Neural crest cell (in vitro differentiated cells): ENCODE measurements at places on chromosomes 16 and 17. TPM values are rescaled to one million over a fixed set of nuclear protein-coding genes. Genes with fewer than 3 reads are reported as not detected.

DNA sequence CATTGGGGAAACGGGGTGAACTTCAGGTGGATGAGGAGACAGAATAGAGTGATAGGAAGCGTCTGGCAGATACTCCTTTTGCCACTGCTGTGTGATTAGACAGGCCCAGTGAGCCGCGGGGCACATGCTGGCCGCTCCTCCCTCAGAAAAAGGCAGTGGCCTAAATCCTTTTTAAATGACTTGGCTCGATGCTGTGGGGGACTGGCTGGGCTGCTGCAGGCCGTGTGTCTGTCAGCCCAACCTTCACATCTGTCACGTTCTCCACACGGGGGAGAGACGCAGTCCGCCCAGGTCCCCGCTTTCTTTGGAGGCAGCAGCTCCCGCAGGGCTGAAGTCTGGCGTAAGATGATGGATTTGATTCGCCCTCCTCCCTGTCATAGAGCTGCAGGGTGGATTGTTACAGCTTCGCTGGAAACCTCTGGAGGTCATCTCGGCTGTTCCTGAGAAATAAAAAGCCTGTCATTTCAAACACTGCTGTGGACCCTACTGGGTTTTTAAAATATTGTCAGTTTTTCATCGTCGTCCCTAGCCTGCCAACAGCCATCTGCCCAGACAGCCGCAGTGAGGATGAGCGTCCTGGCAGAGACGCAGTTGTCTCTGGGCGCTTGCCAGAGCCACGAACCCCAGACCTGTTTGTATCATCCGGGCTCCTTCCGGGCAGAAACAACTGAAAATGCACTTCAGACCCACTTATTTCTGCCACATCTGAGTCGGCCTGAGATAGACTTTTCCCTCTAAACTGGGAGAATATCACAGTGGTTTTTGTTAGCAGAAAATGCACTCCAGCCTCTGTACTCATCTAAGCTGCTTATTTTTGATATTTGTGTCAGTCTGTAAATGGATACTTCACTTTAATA is 7.0 kb upstream of the TMEM235 start:
- no peak for DNase-seq

DNA sequence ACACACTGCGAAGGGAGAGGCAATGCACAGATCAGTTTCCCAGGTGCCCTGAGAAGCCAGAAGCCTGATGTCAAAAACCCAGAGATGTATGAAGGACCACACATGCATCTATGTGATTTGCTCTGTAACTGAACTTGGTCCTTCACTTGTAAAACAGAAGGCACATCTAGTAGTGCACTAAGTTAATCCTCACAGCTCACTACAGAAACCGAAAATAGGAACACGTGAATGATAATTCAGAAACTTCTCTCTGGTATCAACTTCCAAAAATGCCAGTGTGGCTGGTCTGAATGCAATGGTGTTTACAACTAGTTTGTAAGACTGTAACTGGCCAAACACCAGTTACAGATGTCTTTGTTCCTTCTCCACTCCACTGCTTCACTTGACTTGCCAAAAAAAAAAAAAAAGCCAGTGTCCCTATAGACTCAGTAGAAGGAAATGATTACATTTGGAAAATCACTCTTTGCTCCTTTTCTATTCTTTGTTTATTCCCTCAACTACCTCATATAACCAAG is 11.3 kb downstream of the ANKRD40 start:
- DNase-seq = no peak

DNA sequence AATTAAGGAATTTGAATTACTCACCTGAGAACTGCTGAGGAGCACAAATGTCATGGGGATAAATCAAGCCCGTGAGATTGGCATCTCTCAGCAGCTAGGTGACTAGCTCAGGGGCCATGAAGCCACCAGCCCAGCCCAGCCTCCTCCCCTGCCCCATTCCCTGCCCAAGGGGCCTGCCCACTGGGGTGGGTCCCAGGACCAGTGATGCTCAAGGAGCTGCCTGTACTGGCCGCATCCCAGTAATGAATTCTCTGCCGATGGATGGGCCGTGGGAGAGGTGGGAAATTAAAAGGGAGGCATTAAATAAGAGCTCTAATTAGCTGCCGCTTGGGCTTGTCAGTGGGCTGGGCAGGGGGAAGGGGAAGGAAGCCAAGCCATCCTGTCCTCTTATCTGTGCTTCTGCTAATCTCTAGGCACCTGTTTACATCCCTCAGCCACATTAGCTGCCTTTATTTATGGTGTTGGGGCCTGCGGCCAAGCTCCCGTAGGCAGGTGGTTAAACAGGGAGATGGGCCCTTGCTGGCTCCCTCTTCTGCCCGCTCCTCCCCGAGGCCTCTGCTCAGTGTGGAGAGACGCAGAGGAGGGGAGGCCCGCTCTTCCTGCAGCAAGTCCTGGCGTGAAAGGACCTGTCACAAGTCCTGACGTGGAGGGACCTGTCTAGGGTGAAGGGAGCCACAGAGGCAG is 48.8 kb downstream of the PIPOX start:
- no peak for DNase-seq

DNA sequence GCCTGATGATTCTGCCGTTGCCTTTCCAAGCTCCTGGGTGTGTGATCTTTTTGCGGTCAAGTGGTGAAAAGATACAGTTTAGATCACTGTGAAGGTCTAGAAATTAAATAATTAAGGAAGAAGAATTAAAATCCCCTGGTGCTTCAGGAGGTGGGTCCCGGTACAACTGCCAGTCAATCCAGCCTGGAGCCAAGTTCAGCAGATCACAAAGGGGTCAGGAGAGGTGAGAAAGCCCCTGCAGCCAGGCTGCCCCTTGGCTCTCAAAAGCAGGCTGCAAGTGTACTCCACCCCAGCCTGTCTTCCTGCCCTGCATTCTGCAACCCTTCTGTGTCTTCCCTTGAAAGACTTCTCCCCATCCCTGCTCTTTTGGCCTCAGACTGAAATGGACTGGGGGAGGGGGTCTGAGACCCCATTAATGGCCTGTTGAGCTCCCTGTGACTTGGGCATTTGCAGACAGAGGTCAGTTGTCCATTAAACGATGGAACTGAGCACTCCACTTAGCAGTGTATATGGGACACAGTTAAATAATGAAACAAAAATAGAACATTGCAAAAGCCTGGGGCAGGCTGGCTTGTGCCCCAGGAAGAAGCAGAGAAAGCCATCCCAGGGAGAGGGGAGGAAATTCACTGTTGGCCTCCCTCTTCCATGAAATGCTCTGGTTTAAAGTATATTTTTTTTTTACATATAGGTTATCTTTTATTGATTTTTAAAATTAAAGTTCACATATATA is 15.1 kb downstream of the CACNG5 start:
- no peak for DNase-seq

Gene MBTD1
- 32.9 and 36.8 TPM in 2 replicates for total RNA-seq

Gene SHMT1
- total RNA-seq = 43.9 and 44.6 TPM in 2 replicates
